ENCODE measurements at places on chromosomes 3 and 15. TPM values are rescaled to one million over a fixed set of nuclear protein-coding genes. Genes with fewer than 3 reads are reported as not detected.

DNA sequence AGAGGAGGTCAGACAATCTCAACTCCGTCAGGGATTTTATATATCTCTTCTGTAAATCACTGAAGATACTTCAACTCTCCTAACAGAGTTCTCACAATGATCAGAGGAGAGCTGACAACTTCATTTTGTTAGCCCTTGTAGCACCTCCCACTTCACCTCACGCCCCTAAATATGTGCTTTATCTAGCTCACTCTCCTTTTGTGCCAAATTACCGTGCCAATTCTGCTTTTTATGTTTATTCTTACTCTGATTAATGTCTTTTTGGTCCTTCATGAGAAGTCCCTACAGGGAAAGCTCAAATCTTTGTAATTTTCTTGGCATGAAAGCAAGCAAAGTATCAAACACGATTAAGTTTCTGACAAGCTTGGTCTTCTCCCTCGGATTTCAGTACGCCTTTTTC lies 636.1 kb upstream of the NAALADL2 start:
- no peak for ATAC-seq

DNA sequence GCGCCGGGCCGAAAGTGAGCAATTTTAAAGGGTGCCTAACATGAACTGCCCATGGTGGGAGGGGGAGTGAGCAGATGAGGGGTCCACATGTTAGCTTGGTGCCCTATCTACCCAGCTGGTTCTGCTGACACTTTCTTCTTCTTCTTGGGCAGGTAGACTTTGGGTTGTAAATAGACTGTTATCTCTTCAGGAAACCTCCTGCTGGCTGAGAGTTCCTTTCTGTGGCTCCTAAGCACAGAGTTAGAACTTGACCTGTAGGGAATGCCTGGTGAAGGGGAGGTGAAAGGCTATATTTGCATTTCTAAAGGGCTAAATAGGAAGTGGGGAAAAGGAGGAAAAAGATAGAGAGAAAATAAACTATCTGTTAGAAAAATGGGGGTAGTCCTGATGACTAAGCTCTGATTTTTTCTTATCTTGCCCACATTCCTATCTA lies 521.4 kb upstream of the TGFBR2 start:
- no peak for ATAC-seq

TMEM207 gene
- total RNA-seq, result not detected

CCR9 gene
- total RNA-seq, result 0.19 TPM

SYNM gene
- total RNA-seq, result 0.58 TPM

Data from activated T-helper 17 cell treated with anti-CD3 and anti-CD28 coated beads, Interleukin-2, amount 50 U/mL, for 72 hours (primary cell).